ENCODE measurements at places on chromosomes 4 and X.

DNA sequence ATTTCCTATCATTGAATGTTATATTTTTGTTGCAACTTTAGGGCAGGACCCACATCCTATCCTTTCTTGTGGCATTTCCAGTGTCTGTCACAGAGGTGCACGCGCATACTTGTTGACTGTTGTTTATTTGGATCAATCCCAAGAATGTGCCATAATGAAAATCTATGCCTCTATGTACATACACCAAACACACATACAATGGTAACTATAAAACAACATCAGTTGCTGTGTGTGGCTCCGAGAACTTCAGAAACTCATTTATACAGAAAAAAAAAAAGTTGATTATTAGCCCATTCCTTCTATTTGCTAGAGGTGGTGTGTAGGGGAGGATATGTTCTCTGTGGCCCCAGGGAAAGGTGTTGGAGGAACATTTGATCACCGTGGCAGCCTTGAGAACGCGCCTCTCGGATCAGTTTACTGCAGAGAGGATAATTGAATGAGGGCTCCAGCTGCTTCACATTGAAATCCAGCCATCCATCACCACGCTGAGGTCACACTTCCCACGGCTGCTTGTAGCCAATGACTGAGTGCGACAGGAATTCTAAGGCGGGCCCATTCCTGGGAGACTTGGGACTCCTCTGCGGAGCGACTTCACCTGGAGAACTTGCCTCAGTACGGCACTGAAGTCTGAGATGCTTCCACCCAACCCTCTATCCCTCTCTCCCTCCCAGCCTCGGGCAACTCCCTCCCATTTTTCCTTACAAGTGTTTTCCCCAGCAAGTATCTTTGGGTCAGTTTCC, 19.5 kb downstream of the SMPX start:
- DNase-seq, result peak; percentile 66

DNA sequence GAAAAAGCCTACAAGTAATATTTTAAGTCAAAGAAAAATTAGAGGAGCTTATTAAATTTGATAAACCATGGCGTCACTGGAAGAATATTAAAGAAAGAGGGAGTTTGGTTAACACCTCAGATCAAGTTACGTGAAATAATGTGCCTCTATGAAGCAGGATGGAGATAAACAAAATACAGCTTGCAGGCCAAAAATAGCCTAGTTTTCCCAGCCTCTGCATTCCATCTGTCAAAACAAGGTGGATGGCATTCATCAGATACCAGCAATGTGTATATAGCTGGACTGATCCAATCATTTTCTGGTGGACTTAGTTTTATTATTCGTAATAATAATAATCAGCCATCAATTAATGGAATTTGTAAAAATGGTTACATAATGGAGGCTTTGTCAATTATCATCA, 230.7 kb downstream of the NR3C2 start:
- DNase-seq, result no peak

DNA sequence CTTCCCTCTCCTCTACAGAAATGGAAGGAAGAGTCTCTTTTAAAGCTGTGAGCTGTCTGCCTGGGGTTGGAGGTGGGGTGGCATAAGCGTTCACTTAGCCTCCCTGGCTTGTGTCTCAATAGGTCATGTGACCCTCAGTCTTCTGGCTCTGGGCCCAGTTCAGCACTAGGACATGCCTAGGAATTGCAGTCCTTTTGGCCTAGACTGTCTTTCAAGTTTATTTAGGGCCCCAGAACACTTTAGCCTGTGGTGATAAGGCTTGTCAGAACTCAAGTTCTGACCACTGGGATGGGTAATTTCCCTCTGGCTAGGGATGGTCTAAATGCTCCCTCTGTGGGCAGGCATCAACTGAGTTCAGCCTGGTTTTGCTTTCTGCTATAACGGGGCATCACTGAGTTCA, 34.3 kb upstream of the ARMCX4 start:
- no peak for DNase-seq

- peak; percentile 4 for DNase-seq
Observed at GRCh38 chr4:103032574-103032973, 13.1 kb upstream of the SLC9B1 start.

GRCh38 chr4:37908488-37909331, 17.8 kb downstream of the TBC1D1 start:
- DNase-seq, result no peak

DNA sequence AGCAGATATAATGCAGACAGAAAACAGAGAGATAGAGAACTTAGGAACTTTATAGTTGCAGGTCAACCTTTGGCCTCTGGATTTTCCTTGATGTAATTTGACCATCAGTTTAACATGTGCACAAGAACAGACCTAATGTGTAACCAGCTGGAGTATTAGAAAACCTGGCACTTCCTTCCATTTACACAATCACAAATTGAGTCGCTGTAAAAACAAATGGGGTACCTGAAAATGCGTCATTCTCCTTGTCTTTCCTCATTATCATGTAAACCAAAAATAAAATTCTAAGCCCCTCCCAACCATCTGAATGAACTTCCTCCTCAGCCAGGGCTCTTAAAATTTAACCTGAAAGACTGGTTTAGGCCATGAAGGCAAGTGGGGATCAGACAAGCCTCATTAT, 358.4 kb upstream of the MAGEB16 start:
- no peak for DNase-seq

DNA sequence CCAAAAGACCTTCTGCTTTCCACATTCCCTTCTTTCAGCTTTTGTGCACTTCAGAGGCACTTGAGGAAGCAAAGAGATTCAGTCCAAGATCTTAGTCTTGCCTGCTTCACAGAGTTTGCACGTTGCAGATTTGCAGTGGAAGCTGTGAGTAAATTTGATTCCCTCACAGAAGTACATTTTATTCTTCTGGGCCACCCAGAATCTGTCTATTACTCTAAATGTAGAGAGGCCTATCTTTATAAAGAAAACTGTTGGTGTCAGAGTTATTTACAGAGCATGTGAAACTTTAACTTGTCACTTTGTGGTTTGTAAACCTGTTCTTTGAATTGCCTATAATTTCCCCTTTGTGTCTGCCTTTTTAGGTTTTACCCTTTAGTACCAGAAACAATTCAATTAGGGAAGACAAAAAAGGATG, 15.5 kb downstream of the SPRY1 start:
- DNase-seq, result no peak

DNA sequence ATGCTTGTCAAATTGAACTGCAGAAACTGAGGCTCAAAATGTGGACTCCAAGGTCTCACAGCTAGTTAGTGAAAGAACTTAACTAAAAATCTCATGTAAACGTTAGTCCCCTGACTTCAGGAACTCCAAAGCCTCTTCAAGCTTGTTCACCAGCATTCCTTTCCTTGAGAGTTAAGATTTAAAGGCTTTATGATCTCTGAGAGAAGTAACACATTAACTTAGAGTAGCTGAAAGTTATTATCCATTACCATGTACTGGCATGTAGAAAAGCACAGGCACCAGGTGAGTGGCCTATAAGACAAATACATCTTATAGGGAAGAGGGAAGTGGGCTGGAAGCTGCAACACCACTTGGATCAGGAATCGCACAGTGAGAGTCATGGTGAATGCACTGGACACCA, 15.3 kb downstream of the PARM1 start:
- no peak for DNase-seq

DNA sequence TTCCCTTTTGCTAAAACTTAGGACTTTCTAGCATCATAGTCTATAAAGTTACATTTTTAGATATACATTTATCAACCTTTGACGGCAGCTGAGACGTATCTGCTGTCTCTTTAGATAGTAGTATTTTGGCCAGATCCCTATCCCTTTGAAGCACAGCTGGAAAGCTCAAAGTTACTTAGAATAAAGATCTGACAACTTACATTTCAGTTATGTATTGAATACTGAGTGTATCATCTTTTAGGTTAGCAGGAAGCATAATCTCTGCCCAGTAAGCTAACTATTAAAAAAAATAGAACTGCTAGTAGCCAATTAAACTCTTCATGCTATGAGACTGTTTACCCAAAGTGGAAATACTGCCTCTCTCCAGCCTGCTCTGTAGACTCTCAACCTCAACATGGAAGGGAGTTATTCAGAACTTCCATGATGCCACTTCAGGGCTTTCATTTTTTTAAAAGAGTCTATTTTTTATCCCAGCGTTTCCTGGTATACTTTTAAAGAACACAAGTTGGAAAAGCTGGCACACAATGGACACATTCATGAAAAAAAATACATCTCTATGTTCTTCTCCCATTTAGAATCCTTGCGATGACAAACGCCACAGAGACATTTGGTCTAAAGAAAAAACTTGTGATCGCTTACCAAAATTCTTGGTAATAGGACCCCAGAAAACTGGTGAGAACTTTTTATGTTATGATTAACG, 126.3 kb downstream of the PRSS12 start:
- DNase-seq, result no peak

- DNase-seq, result no peak
Observed at GRCh38 chr4:101086801-101087586, 260.3 kb downstream of the PPP3CA start.

GRCh38 chr4:180380733-180381132, 1862.5 kb upstream of the TENM3 start:
- no peak for DNase-seq

DNA sequence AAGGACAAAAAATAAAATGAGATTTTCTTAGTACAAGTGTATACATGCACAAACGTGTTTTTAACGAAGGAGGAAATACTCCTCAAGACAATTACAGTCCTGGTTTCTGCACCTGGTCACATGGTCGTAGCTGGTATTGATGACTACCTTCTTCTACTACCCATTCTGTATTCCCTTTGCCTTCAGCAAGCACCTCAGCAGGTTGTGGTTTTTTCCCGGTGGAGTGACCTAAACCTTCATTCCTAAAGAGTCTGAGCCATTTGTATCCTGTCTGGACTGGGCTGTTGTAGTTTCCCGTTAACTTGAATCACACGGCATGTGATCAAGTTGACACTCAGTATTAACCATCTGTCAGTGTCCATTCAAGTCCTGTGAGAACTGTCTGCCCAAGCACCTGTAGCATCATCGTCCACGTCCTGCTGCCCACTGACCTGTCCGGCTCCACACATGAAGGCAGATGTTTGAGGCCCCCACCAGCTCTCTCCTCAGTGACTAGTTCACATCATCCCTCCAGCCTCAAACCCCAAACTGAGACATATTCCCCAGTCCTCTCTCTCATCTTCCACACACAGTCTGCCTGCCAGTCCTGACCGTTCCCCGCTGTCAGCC, 31.1 kb upstream of the TBC1D14 start:
- DNase-seq, result no peak

- DNase-seq, result no peak
Observed at GRCh38 chr4:175646802-175647201, 165.3 kb downstream of the GPM6A start.

DNA sequence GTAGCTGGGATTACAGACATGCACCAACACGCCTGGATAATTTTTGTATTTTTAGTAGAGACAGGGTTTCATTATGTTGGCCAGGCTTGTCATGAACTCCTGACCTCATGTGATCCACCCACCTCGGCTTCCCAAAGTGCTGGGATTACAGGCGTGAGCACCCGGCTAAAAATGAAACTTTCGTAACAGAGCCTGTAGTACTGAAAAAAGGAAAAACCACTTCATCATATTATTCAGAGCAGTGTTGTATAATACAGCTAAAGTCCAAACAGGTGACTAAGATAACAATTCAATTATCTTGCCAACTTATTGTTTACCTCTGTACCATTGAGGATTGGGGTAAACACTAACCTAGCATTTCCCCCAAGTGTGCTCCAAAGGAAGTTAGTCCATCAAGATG, 43.9 kb upstream of the HPRT1 start:
- DNase-seq, result no peak

GRCh38 chr4:107800706-107801105, 24.0 kb upstream of the SGMS2 start:
- DNase-seq, result no peak

DNA sequence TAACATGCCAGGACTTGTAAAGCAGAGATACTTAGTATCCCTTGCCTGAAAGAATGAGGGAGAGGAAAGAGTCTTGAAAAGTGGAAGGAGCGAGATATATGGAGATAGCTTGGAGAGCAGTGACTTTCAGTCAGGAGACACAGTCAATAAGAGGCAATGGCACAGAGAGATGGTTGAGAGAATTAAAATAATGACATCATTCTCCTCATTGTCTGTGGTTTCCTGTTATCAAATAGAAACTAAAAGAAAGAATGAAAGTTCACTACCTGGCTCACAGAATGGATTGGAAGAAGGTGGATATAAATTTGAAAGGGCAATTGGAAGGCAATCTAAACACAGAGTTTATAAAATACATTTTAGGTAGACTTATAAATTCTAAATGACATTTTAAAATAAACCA, 760.2 kb upstream of the AADAT start:
- no peak for DNase-seq

- no peak for DNase-seq
Observed at GRCh38 chrX:136165406-136165805, 18.1 kb downstream of the FHL1 start.

DNA sequence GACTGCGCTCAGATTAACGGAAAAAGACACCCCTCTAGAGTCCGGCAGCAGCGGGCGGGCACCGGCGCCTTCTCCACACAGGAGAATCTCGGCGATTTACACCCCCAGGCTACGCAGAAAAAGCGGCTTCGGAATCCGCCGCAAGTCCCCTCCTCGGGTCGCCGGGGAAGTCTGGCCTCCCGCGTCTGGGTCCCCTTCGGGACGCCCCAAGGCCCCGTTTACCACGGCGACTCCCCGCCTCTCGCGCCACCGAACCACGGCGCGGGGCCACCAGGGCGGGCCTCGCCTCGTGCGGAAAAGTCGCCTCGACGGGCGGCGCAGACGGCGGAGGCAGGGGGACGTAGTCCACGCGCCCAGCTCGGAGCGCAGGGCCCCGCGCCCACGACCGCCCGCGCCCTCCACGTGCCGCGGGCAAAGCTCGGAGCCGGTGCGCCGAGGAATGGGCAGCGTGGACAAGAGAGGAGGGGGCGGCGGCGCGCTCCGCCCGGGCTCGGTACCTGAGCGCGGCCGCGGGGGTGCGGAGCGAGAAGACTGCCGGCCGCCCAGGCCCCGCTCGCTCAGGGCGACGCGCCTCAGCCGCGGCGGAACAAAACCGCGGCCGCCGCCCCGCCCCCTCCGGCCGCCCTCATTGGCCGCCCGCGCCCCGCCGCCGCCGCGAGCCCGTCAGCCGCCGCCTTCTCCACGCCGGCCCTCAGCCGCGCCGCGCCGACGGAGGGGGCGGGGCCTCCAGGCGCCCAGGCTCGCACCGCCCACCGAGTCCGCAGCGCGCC, at the start of gene FAM53A:
Gene FAM53A (minus strand): TSS at position 578 of the 770 bp plus-strand sequence. CDS start 15,572 bp downstream, outside the sequence.
- DNase-seq, result peak; percentile 82

DNA sequence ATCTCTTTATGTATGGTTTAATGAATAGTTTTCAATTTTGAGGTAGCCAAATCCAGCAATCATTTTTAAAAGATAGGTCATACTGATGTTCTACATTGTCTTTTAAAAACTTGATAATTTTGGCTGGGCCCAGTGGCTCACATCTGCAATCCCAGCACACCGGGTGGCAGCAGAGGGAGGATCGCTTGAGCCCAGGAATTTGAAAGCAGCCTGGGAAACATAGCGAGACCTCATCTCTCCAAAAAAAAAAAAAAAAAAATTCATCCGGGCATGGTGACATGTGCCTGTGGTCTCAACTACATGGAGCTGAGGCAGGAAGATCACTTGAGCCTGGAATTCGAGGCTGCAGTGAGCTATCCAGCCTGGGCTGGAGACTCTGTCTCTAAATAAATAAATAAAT, 419.8 kb downstream of the GALNTL6 start:
- DNase-seq, result no peak

- DNase-seq, result no peak
Observed at GRCh38 chr4:138789796-138790195, 225.8 kb upstream of the NOCT start.
